ENCODE measurements at places on chromosomes 3 and 15.

- no peak for DNase-seq
Observed at GRCh38 chr3:43246976-43247375, 39.4 kb upstream of the SNRK start.

DNA sequence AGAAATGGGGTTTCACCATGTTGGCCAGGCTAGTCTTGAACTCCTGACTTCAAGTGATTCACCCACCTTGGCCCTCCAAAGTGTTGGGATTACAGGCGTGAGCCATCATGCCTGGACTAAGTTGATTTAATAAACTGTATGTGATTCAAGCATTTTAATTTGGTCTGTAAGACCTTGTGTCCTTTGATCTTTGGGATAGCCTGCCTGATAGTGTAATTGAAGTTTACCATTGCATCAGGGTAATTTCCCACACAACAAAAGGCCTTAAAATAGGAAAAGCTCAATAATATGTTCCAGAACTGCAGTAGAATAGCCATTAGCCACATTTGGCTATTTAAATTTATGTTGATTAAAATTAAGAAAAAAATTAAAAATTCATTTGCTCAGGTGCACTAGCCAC lies 25.2 kb upstream of the DENND6A start:
- no peak for DNase-seq

GRCh38 chr3:25306705-25307104 lies 121.4 kb upstream of the RARB start:
- DNase-seq: no peak

- DNase-seq: no peak
Observed at GRCh38 chr3:47394140-47394870, 13.5 kb downstream of the PTPN23 start.

GRCh38 chr3:185153171-185153771 lies 411 bp upstream of the C3orf70 start:
- DNase-seq: peak; percentile 50

GRCh38 chr15:65937054-65937453 lies 67.8 kb downstream of the RAB11A start:
- no peak for DNase-seq

DNA sequence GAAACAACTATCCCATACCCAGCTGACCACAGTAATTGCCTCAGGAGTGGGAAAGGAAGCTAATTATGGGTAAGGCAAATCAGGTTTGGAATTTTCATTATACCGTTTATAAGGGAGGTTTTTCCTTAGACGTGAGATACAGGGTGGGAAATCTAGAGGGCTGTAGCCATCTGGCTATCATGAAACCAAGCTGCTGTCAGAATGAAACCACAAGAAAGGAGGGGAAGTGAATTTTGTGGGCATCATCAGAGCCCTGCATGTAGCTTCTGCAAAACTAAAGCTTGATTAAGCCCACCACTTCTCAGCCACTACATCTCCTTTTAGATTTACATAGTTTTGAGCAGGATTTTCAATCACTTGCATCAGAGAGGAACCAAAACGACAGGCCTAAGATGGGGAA lies 893.5 kb downstream of the TUSC7 start:
- DNase-seq: no peak

GRCh38 chr15:33160581-33161165 lies 33.8 kb downstream of the FMN1 start:
- DNase-seq: no peak

GRCh38 chr3:40247714-40248454 lies 61.6 kb upstream of the EIF1B start:
- DNase-seq: no peak

- DNase-seq: no peak
Observed at GRCh38 chr3:33634262-33634661, 83.8 kb downstream of the CLASP2 start.

- DNase-seq: no peak
Observed at GRCh38 chr3:4754180-4755086, 224.8 kb upstream of the BHLHE40 start.

DNA sequence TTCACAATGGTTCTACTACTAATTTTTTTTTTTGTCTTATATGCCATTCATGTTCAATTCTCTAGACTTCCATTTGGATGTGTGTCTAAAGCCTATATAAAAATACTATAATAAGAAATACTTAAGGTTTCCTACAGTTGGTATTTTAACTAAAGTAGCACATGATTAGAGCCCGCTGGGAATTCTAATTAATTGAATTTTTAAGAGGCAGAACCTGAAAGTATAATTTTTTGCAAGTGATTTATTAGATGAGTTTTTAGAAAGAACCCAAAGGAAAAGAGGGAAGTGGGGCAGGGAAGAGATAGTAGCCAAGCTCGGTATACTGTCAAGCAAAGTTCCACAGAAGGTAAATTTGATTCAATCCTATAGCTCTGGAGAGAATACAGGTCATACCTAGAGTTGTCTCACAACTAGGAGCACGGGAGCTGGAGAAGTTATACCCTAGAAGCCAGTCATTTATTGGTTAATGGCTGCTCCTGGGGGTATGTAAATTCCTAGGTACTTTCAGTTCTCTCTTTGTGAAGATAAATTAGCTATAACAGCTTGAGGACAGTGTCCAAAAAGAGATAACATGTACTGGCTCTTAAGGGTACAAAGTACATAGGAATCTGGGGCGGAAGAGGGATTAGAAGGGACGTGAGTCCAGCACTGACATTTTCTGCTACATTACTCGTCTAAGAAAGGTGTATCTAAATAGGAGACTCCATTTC lies 225.6 kb downstream of the CNTN6 start:
- no peak for DNase-seq

DNA sequence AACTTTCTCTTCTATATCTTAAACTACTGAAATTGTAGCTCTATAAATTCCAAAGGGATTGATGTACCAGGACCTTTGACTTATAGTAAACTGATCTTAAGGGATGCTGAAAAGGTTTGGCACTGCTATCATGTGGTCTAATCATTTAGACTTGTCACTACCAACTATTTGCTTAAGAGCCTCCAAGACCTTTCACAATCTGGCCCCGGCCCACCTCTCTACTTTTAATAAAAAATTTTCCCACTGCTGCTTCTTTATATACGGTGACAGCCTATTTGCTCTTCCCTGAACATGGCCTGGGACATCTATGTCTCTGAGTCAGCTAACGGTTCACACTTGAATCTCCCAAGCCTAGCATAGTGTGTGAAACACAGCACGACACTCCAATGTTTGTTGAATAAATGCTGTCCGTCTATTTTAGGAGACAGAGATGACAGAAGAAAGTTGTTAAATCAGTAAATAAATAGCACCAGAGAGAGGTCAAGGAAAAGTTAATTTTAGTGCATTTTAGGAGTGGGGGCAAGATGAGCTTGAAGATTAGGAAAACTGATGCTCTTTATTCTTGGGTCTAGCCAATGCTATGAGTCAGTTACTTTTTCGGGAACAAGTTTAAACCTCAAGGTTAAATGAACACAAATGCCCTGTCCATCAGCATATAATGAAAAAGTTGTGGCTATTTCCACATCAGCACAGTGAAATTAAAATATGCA lies 212.9 kb downstream of the TIGIT start:
- no peak for DNase-seq

GRCh38 chr3:24294150-24294549 lies 200.5 kb downstream of the THRB start:
- DNase-seq: no peak

DNA sequence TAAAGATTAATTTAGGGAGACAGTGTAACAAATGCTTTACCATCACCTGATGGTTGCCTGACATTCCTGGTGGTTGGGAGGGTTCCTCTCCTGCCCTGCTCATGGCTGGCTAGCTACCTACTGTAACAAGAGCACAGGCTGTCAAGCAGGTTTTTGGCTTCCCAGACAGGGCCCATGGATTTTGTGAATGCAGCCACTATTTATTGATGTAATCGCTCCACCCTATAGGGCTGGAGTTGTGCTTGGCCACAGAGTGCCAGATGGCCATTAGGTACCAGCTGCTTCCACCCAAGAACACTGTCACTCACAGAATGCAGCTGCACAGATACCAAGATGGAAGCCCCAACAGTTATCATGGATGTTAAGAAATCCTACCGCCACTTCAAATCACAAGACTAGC lies 31.0 kb upstream of the KLHL25 start:
- peak; percentile 50 for DNase-seq

GRCh38 chr3:46213201-46213600 lies 5.1 kb upstream of the CCR1 start:
- no peak for DNase-seq

- DNase-seq: no peak
Observed at GRCh38 chr15:57728436-57728835, 21.9 kb downstream of the POLR2M start.

DNA sequence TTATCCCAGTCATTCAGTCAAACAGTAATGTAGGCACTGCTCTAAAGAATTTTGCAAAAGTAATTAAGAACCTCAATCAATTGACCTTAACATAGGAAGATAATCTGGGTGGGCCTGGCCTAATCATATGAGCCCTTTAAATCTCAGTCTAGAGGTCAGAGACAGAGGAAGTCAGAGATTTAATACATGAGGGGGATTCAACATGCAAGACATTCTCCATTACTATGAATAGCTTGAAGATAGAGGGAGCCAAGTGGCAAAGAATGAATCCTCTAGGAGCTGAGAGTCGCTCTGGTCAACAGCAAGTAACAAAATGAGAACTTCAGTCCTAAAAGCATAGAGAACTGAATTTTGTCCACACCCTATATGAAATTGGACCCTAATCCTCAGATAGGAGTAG lies 39.0 kb upstream of the MBNL1 start:
- DNase-seq: no peak

GRCh38 chr3:88410259-88410658 lies 260.5 kb downstream of the C3orf38 start:
- no peak for DNase-seq

- DNase-seq: no peak
Observed at GRCh38 chr15:86312486-86312885, 232.8 kb downstream of the AGBL1 start.

- no peak for DNase-seq
Observed at GRCh38 chr3:192817053-192817452, 89.7 kb upstream of the FGF12 start.

DNA sequence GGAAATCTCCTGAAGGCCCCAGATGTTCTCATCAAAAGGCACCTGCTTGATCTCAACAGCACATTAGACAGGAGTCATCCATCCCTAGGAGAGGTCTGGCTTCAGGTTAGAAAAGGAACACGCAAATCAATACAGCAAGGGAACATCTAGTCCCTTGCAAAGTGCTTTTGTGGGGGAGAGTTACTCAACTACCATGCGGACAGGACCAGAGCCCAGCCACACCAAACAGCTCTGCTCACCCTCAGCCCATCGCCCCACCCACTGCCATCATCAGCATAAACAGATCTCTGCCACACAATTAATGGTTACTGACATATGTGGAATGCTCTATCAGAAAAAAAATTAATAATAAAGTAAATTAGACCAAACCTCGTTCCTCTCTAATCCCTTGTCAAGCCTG lies 85.6 kb downstream of the MYLK start:
- no peak for DNase-seq

Data from NCI-H774 (cell line).